ENCODE measurements at places on chromosomes 1 and 21. TPM values are rescaled to one million over a fixed set of nuclear protein-coding genes. Genes with fewer than 3 reads are reported as not detected.

- DNase-seq = no peak
Measured at GRCh38 chr1:234892642-234893041, 236.0 kb downstream of the TOMM20 start.

Gene PTPN7
- 2.1 TPM for polyA plus RNA-seq

DNA sequence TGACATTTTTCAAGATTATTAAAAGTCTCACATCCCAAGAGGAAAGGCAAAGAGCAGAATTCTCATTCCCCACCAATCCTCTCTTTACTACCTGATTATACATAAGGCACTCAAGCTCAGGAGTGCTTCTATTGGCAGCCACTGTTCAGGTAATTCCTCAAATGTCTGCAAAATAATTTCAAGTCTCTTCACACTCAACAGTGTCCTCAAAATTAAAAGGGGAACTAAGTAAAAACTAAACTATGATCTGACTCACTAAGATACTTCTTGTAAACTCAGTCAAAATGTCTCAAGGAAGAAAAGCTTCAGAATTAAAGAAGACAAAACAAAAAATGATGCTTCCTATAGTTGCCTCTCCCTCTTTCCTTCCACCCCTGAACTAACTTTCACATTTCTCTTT lies 135.6 kb downstream of the GPATCH2 start:
- no peak for DNase-seq

Gene S100A7
- polyA plus RNA-seq = 0.67 TPM

DNA sequence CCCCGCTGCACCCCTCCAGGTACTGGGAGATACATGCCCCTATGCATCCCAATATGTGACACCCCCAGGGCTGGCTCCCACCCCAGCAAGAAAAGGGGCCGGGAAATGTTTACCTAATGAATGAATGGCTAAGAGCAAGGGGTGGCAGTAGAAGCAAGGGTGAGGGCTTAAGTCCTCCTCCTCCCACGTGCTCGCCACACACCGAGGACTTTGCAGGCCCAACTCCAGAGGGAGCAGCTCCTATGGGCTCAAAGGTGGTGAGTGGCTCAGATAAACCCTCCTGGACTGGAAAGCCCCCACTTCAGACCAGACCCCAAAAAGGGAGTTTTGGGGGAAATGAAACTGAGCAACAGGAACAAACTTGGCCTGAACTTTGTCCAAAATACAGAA lies 11.4 kb downstream of the SLC45A3 start:
- DNase-seq = no peak

GRCh38 chr1:41013796-41014195 lies 7.7 kb downstream of the SLFNL1 start:
- DNase-seq = no peak

DNA sequence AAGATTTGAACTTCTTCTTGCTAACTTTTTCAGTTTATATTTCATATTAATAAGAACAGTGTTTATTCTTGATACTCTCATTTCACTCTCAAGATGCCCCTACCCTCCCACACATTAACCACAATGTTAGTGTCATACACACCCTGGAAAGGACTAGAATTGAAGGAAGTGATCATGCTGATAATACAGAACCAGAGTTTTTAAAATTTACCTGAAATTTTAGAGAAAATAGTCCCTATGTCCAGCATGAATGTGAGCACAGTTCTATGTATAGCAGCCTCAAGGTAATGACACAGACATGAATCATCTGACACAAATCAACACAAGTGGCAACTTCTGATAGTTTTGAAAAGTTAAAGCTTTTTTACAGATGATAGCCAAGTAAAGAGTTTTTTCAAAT lies 26.0 kb downstream of the RGS1 start:
- DNase-seq = no peak

DNA sequence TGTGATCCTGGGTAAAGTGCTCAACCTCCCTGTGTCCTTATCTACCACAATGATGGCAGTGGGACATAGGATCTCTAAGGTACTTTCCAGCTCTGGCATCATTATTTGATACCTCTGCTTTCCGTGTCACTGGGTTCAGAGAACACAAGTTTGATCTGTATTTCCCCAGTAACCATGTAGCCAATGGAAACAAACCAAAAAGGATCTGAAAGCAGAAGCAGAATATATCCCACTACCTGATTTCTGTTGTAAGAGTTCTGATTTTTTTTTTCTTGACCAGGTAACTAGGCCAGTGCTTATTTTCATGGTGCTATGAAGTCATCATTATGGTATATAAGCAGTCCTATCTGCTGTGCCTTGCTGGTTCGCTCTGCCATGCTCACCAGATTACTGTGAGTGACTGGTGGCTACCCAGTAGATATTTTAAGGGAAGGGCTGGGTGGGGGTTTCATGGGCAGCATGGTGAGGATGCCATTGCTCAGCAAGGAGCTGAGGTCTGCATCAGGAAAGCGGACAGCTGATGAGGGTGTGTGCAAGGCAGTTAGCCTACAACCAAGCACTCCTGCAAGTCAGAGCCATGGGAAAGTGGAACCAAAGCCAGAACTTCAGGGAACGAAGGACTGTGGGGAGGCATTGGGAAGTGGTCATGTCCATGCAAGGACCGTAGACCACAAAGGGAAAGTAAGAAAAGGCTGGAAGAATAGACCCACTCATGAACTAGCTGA lies 104.9 kb upstream of the EDEM3 start:
- DNase-seq = no peak

All from right renal pelvis (tissue), 4 donors.